Ammon's horn (tissue), 1 donor: ENCODE measurements at places on chromosomes 4 and X.

GRCh38 chrX:54473993-54474859, 21.8 kb downstream of the FGD1 start:
- no peak for DNase-seq

DNA sequence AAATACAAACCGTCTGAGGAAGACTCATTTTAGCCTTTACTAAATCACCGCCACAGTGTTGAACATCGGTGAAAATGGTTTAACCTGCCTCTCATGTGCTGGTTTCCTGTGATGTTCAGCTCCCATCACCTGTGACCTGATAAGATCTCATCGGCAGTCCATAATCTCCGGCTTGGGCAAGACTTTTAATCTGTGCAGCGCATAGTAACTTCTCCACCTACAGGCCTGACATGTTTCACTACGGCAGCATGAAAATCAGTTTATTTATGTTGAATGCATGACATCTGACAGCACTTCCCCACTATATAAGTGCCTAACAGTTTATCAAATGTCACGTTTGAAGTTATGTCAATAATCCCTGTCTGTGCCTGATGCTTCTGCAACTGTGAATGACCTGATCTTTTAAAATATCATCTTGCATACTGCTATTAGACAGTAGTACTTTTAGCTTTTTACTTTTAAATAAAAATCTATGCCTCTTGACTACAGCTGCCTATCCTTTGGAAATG, 1919.8 kb upstream of the AGA start:
- no peak for DNase-seq

GRCh38 chr4:41327770-41328169, 71.0 kb downstream of the UCHL1 start:
- no peak for DNase-seq

GRCh38 chr4:43277003-43277402, 384.5 kb downstream of the GRXCR1 start:
- DNase-seq, result no peak

GRCh38 chr4:41504167-41504818, 33.7 kb upstream of the LIMCH1 start:
- no peak for DNase-seq

- DNase-seq, result no peak
Measured at GRCh38 chr4:16438986-16439385, 212.7 kb upstream of the TAPT1 start.

DNA sequence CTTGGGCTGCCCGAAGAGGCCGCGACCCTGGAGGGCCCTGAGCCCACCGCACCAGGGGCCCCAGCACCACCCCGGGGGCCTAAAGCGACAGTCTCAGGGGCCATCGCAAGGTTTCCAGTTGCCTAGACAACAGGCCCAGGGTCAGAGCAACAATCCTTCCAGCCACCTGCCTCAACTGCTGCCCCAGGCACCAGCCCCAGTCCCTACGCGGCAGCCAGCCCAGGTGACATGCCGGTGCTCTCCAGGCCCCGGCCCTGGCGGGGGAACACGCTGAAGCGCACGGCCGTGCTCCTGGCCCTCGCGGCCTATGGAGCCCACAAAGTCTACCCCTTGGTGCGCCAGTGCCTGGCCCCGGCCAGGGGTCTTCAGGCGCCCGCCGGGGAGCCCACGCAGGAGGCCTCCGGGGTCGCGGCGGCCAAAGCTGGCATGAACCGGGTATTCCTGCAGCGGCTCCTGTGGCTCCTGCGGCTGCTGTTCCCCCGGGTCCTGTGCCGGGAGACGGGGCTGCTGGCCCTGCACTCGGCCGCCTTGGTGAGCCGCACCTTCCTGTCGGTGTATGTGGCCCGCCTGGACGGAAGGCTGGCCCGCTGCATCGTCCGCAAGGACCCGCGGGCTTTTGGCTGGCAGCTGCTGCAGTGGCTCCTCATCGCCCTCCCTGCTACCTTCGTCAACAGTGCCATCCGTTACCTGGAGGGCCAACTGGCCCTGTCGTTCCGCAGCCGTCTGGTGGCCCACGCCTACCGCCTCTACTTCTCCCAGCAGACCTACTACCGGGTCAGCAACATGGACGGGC, 579 bp downstream of the ABCD1 start:
- no peak for DNase-seq

- peak; percentile 17 for DNase-seq
Measured at GRCh38 chr4:111475001-111475400, 670.3 kb upstream of the FAM241A start.

- DNase-seq, result no peak
Measured at GRCh38 chrX:44428989-44429627, 85.6 kb upstream of the EFHC2 start.

GRCh38 chrX:15546745-15547144, 46.1 kb downstream of the BMX start:
- no peak for DNase-seq

DNA sequence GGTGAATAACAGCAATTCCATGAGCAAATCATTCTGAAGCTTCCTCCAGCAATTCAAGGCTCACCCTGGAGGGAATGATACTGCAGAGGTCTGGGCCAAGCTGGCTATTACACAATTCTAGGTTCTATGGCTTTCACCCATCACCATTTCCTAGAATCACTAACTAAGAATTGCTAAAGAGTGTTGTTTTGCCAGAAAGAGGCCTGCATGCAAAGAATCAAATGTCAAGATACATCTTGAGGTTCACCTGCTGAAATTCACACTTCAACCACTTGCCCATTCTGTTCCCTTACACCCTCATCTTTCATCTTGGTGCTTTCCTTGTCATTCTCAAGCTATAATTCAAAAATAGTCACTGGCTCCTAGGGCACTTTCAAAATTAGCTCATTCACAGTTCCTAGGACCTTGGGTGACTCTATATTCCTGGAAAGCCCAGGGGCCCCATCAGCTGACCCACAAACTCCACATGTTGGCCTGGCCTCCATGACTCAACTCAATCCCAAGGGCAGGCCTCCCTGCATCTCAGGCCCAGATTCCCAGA, 7.0 kb downstream of the APBB2 start:
- no peak for DNase-seq

GRCh38 chrX:19742826-19743225, 144.6 kb downstream of the SH3KBP1 start:
- no peak for DNase-seq

DNA sequence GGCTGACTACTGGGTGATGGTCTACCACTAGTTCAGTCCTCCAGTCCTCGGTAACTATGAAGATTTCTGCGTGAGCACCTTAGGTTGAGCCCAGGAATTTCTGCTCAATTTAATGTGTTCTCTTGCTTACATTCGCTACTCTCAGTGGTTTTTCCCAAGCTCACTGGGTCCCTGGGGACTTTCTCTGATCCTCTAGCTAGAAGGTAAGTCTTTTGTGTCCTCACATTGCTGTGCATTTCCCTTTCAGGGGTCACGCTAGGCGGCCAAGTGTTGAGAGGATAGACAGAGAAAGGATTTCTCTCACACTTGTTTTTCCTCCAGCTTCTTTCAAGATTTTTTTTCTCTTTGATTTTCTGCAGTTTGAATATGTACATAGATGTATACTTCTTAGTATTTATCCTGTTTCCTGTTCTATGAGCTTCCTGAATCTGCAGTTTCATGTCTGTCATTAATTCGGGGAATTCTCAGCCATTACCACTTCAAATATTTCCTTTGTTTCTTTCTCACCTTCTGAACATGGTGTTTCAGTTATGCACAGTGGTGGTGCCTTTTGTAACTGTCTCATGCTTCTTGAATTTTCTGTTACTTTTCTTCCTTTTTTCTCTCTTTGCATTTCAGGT, 17.5 kb downstream of the MAGEA9 start:
- DNase-seq, result no peak

DNA sequence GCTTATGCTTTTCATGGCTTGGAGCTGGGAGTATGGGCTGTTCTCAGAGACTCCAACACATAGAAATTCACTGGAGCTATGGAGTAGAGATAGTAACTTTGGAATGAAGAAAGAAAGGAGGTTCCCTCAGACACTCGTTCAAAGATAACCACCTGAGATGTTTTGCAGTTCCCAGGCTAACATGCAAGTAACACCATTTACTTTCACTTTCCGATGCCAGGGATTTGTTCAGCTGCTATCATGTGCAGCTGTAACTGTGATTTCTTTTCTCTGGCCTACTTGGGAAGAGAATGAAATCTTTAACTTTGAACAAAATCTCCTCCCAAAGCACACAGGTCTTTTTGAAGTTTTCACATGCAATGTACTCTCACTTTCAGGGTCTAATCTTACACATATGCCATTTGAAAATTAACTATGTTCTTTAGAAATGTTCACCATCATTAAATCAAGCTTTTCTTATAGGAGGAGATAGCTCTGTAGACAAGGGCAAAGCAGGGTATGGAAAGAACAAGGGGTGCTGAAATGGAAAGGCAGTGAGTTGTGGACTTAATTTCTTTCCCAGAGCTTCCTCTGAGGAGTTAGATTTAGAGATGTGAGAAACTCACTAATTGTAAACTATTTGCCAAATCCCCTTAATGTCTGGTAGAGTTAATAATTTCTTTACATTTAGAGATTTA, 514.3 kb downstream of the PDHA2 start:
- DNase-seq, result peak; percentile 6

GRCh38 chr4:86256086-86256485, 103.8 kb downstream of the MAPK10 start:
- no peak for DNase-seq

DNA sequence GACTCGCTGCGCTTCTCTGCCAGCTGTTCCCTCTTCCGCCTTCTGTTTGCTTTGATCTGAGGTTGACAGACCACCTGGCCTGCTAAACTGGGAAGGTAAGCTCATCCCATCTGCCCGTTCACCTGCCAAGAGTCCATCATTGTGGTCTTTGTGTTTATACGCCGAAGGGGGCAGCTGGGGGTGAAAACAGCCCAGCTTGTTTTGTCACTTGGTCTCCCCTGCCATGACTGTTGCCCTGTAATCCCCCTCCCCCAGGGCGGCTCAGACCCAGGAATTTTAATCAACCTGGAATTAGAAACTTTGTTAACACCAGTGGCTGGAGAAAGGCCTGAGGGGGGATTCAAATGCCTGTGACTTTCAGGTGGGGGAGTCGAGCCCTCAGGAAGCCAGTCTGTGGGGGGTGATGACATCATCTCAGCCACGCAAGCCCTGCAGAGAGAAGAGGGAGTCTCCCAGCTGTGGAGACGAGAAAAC, 333.3 kb downstream of the BCOR start:
- no peak for DNase-seq

GRCh38 chrX:31340587-31340986, 268.7 kb upstream of the FTHL17 start:
- DNase-seq, result no peak

DNA sequence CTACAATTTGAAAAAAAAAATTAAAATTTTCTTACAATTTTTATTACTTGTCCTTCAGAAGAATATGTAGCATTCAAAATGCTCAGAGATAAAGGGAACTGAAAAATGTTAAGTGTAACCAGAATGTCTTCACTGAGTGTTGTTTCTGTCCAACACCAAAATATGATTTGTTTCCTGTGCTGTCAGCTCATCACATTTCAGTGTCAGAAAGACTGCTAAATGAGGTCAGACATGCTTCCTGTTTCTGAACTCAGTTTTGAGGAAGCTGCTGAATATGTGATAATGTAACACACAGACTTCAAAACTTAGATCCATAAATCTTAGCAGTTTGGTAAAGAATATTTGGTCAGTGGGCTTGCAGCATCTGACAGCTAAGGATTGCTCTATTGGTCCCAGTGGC, 1849.7 kb downstream of the PCDH7 start:
- peak; percentile 3 for DNase-seq

GRCh38 chrX:50747471-50747900, 66.5 kb downstream of the SHROOM4 start:
- peak; percentile 25 for DNase-seq

- no peak for DNase-seq
Measured at GRCh38 chr4:145680902-145681301, 956 bp downstream of the C4orf51 start.

DNA sequence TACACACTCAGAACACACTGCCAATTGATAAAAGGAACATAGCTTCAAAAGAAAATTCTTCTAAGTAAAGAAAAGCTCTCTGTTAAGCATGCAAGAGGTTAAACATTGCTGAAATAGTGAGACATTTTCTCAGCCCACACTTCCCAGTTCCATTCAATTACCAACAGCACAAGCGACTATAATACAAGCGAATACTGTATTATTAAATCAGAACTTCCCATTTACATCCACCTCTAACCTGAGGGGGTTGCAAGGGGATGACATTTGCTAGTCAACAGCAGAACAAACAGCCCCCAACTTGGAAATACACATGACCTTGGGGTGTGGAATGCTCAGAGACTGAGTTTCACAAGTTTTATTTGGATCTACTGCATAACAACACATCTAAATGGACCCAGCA, 1.1 kb downstream of the FSTL5 start:
- no peak for DNase-seq

DNA sequence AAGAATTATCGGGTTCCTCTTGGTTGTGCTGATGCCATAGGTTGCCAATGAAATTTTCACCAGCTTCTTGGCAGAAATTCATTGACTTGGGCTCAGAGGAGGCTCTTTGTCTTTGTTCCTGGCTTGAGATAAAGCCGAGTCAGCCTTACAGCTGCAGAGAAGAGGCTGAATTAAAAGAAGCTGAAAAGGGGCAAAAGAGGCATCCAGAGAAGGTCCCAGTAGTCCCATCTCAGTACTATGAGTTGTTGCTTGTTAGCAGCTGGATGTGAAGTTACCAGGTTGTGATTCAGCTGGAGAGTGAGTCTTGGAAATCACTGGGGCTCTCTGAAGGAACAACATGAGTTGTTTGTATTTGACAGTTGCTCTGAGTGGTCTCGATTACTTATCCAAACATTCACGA, 59.7 kb downstream of the SMAD1 start:
- DNase-seq, result peak; percentile 37

DNA sequence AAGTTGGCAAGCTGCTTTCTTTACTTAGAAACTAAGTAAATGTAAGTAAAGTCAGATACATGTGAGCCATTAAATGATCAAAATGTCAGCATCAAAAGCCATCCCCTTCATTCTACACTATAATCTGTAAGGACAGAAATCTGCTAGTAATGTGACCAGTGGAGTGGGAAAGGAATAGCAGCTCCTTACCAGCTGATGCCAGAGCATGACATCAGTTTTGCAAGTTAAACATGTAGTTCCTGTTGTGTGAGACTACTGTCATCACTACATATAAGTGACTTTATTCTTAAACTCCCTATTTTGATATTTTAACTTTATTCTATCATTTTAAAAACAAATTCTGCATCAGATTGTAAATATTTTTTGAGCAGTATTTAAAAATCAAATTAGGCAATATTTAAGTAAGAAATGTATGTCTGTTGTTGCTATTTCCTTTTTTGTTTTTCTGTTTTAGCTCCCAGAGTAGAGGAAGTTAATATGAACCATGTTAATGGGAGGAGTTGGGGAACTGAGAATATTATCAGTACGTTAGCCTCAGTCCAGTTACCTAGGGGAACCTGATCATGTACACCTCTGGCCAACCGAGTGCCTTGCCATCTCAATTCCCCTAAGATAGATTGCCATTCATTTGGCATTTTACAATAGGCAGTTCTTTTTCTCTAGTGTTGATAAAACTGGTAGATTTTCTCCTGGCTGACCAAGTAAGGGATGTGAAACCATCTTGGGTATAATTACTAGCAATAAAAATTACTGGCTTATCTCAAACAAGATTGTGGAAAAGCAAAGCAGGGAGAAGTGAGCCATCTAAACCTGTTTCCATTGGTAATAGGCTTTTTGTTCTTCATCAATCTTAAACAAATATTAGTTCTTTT, 34.7 kb downstream of the CCNI start:
- no peak for DNase-seq
